ENCODE measurements at places on chromosomes 5 and 9.

DNA sequence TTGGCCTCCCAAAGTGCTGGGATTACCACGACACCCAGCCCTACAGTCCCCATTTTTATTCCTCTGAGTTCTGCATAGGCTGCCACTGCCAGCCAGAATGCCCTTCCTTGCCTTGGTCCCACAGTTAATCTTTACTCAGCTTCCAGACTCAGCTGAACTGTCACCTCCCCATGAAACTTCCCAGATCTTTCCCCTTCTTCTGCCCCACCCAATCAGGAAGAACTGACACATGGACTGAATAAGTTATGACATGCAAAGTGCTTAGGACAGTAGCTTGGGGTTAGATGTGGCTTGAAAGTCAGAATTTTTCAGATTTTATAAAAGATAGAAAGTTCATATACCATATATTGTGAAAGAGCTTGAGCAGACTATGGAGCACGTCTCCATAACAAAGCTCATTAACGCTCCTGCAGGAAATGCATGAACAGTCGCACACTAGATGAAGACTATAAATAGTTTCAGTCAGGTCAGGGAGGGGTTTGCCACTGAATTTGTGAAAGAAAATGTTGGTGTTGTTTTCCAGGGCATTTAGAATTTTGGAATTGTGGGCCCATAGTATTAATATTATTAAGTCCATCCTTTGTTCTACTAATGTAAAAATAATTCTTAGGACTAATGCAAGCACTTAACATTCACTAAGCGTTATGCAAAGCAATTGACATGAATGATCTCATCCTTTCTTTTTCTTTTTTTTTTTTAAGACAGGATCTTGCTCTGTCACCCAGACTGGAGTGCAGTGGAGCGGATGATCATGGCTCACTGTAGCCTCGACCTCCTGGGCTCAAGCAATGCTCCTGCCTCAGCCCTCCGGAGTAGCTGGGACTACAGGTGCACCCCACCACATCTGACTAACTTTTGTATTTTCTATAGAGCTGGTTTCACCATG, 36.1 kb upstream of the DENND1A start:
- DNase-seq = no peak

DNA sequence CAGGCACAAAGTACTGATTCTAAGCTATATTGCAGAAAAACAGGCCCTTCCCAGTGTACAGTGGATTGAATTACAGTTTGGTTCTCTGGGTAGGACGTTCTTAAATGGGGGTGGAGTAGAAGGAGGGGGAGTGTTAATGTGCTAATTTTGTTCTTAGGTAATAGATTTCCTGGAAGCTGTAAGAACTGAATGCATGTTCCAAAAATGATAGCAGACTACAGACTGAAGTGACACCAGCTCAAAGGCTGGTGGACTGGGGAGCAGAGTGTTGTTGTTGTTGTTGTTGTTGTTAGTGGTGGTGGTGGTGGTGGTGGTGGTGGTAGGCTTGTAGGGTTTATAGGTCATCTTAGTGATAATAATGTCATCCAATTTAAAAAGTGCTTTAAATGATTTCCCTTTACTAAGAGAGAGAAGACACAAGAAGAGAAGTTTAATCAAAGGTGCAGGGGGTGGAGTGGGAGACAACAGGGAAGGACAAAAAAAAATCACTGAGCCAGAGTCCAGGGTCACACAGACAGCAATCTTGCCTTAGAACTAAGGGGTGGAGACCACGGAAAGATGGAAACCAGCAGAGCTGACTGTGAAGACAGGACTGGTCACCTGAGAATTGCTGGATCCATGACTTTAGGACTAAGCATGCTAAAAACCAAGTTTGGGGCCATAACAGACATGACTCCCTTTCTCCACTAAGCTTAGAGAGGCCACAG, 27.0 kb downstream of the TTLL11 start:
- DNase-seq = no peak

- DNase-seq = no peak
Observed at GRCh38 chr5:11197726-11198125, 436.7 kb upstream of the DAP start.

GRCh38 chr9:11701706-11702105, 991.5 kb upstream of the TYRP1 start:
- DNase-seq = no peak

- DNase-seq = no peak
Observed at GRCh38 chr9:120692901-120693699, 21.2 kb downstream of the MEGF9 start.

- no peak for DNase-seq
Observed at GRCh38 chr5:162392336-162392735, 324.8 kb downstream of the GABRG2 start.

DNA sequence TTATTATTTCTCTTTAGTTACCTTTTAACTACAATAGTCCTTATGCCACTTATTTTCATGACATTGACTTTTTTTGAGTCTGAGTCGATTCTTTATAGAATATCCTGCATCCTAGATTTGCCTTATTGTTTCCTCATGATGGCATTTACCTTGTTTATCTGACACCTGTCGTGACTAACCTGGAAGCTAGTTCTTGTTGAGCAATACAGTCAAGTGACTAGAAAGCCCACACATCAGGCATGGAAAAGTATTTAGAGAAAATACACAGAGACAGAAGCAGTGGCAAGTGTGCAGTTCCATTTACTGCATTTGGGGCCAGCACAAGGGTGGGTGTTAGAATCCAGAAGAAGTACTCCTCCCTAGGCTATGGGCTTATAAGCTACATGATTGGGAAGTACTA, 97.8 kb downstream of the ERMP1 start:
- DNase-seq = no peak

- DNase-seq = no peak
Observed at GRCh38 chr5:174022384-174023095, 23.0 kb upstream of the NSG2 start.

GRCh38 chr9:132656299-132656698, 13.5 kb downstream of the DDX31 start:
- no peak for DNase-seq

GRCh38 chr9:69569738-69570451, 102.3 kb downstream of the APBA1 start:
- no peak for DNase-seq

DNA sequence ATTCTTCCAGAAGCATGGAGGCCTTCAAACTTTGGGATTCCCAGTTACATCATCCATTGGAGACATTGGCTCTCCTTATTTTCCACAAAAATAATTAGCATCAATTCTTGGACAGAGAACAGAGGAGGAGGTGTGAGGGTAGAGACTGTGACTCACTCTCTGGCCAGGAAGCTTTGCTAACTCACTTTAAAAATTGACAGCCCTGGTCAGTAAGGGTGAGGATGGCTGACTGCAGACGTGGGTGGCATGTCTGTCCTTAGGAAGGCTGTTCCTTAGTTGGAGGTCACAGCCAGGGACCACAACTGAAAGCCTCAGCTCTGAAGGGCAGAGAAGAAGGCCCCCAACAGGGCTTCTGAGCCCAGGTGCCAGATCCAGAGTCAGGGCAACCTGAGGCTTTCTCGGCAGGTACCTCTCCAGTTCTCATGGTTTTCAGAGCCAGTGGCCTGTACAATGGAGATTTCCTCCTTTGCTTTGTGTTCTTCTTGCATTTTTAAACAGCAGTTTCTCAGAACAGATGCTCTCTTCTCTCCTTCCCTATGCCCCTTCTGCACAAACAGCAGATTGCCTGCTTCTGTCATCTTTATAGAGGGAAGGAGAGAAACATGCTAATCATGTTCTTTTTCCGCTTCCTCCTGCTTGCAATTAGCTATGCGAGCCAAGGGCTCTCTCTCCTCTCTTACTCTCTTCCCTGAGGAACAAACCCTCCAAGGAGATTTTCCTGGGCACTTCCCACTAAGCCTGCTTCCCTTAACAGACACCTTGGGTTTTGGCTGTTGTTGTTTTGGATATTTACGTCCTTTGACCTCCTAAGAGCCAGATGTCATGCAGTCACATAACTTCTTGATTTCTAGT, 92.5 kb upstream of the ZNF366 start:
- DNase-seq = no peak

DNA sequence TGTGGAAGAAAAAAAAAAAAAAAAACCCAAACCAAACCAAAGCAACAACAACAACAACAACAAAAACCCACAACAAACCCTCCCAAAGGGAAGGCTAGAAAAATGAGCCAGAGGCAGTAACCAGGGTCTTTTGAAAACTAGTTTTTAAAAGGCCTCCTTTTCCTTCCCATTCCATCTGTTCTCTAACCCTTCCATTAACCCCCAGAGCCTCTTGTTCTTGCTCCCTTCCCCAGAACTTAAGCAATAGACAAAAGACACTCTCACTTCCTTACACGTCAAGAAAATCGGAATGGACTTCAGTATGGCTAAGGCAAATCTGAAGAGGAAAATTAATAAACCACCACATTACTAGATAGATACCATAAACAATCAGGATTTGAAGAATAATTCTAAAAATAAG, 292.8 kb downstream of the ARL15 start:
- DNase-seq = no peak

DNA sequence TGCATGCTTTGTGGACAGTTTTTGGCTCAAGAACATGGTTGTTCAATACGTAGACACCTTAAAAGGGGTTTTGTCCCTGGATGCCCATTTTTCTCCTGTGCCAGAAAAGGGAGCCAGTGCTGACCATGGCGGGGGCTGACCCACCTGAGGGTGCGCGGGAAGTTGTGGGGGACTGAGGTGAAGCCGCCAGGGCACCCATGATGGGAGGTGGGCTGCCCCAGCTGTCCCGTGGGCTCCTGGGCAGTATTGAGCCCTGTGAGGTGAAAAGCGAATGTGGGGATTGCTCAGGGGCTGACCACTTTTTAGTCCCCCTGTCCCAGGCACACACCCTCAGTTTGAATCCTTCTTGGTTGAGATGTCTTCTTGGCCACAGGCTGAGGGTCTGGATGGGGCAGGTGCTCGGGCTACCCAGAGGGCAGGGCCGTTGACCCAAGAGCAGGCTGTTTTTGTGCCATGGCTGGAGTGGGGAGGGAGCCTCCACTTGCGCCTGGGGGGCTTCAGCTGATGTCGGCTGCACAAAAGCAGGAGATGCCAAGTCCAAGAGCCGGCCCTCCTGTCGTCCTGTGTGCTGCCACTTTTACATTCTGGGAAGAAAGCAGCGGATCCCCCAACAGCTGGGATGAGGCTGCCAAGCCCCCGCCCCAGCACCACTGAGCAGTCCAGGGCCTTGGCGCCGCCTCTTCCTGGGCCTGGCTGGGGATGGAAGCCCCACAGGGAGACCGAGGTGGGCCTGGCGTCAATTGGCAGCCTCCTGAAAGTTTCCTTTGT, 120.1 kb downstream of the WNK2 start:
- no peak for DNase-seq

- DNase-seq = no peak
Observed at GRCh38 chr9:114141553-114142402, 13.6 kb upstream of the COL27A1 start.

GRCh38 chr5:135073761-135074345, 39.8 kb upstream of the PITX1 start:
- DNase-seq = no peak

GRCh38 chr9:117191504-117192261, 223.2 kb downstream of the ASTN2 start:
- DNase-seq = no peak

- DNase-seq = no peak
Observed at GRCh38 chr5:38680094-38680825, 123.8 kb upstream of the LIFR start.

DNA sequence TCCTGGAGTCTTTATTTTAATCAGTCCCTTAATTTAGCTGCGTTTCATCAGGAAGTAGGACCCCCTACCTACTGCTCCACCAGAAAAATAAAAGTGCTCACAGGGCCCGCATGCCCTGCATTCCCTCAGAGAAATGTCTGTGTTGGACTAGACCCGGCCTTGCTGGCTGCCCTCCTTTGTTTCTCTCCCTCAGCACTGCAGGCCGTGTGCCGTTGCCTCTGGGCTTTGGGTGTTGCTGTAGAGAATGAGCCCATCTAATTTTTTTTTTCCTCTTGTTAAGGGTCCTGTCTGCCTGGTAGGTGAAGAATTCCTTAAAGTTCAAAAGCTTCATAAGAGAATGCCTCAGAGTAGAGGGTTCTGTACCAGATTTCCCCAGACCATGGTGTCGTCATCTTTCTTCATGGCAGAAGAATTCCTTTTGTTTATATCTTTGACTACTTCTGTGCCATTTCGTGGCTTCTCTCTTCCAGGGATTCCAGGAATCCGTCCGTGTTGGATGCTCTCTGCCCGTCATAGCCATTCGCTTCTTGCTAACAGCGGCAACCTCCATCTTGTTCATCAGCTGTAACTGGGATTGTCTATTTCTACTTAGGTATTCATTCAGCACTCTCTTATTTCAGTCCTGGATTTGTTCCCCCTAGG, 49.8 kb upstream of the ANGPTL2 start:
- DNase-seq = no peak

- DNase-seq = no peak
Observed at GRCh38 chr9:75975071-75975470, 84.6 kb downstream of the PCSK5 start.

GRCh38 chr5:55021821-55022220, 2.2 kb upstream of the GZMK start:
- DNase-seq = no peak

GRCh38 chr5:172417983-172418630, 36.2 kb downstream of the SH3PXD2B start:
- DNase-seq = no peak

GRCh38 chr5:148931453-148932057, 105.1 kb downstream of the ADRB2 start:
- DNase-seq = no peak

DNA sequence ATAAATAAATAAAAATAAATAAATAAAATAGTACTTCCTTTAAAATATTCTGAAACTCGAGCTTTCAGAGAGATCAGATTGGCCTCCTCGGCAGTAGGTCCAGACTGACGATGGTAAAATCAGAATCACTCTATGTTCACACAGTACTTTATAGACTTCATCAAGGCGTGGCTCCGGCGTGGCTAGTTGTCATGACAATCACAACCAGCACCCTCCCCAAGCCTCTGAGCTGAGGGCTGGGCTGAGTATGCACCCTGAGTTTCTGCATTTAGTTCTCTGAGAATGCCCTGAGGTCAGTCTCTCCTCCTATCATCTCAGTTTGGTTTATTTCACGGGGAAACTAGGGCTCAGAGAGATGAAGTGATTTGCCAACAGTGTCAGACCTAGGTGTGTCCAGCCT, 43.3 kb upstream of the BARHL1 start:
- no peak for DNase-seq
